CD4-positive, alpha-beta T cell (primary cell): ENCODE measurements at places on chromosomes 4 and X. TPM values are rescaled to one million over a fixed set of nuclear protein-coding genes. Genes with fewer than 3 reads are reported as not detected.
A peak's percentile ranks its signal among the peaks of the same experiment; 100 is the strongest.

GRCh38 chrX:85590638-85591037, 211.2 kb upstream of the POF1B start:
- no peak for DNase-seq

DNA sequence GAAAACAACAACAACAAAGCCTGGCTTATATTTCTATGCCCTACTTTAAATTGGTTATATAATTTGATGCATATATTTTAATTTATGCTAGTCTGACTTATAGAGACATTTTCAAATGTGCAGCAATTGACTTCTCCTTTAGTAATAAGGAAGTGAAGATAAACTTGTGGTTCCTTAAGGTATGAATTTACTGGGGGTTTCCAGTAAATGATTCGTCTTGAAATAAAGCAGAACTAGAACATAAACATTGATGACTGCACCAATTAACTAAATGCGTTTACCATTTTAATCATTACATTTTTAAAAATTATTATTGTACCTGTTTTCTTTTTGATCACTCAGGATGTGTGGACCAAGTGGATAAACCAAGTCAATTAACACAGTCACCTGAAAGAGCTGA, 99.6 kb upstream of the CCSER1 start:
- no peak for DNase-seq

GRCh38 chr4:36358173-36358572, 76.8 kb downstream of the DTHD1 start:
- no peak for DNase-seq

DNA sequence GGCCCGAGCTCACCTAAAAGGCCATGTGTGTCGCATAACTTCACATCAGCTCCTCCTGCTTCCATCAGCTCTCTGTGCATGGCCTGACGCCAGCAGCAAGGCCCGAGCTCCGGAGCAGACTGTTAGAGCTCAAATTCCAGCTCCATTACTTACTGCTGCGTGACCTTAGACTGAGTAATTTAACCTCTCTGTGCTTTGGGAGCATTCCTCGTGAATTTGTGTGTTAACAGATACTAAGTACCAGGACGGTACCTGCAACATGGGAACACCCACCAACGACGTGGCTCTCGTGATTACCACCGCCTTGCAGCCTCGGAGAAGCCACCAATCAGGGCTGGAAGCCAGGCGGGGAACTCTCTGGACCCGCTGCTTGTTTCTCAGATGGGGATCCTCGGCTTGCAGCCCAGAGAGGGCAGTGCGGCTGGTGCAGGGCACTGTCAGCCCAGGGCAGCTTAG, 12.9 kb downstream of the LETM1 start:
- DNase-seq: no peak

DNA sequence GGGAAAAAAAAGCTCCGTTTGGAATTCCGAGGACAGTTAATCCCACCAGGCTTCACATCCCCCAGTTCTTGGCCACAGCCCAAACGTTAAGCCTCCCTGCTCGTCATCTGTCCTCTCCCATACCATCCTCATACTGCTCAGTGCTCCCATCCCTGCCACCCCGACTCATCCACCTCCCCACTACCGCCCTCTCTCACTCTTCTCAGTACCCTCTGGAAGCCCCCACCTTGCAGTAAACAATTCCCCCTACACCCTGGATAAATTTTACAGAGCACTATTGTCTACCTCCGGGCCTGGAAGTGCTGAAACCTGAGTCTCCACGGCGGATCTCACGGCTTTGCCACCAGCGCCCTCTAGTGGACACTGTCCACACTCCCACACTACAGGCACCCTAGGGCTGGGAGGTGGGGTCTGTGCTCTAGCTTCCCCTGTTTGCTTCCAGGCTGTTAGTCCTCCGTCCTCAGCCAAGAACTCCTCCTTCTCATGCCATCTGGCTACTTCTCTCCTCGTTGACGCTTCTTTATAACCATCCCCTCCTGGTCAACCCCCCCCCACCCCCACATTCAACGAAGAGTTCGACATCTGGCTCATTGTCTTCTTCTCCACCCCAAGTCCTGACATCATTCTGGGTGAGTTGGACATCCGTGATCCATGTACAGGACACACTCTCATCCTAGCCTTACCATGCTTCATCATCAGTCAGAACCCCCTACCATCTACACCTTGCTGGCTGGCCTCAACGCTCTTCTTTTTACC, 54.5 kb downstream of the RTL9 start:
- DNase-seq: peak; percentile 60

DNA sequence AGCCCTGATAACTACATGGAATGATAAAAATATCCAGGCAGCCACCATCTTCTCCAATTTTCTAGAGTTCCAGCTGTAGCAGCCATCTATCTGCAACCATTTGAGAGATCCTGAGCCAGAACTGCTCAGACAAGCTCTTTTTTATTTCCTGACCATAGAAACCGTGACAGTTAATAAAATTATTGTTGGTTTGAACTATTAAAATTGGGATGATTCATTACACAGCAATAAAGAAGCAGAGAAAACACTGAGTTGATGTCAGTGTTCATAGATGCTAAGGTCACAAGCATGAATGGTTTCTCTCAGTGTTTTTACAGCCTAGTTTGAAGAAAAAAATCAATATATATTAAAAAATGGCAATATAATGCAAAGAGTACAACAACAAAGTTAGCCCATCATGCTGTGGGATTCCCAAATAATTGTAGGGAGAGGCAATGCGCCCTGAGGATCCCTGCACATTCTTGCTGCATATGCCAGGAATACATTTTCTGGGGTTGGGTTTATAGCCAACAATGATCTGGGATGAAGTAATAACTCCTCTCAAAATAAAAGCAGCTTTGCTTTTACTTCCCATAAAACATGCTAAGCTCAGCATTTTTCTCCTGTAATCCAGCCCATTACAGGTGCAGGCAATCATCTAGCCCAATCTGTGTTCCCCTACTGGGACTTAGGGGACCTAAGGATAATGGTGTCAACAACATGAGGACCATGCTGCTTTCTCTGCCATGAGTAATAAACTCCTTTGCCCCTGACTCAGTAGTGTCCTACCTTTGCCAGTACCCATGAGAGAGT, 84.0 kb downstream of the PABPC4L start:
- no peak for DNase-seq

DNA sequence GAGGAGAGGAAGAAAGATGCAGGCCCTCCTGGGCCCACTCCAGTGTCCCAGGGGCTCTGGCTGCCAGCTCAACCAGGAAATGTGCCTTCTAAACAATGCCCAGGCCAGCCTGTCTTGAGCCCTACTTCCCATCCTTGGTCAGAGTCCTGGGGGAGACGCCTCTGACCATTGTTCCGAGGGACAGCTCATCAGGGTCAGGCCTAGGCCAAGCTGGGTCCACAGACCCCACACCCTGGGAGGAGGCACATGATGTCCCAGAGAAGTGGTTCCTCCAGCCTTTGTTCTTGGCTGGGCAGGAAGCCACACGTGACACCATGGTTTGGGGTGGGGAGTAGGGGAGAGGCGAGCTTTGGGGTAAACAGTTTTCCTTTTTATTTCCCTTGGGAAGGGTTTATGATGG, 102.5 kb downstream of the EFNB1 start:
- DNase-seq: no peak

- no peak for DNase-seq
Observed at GRCh38 chrX:45322820-45323219, 122.1 kb upstream of the DIPK2B start.

GRCh38 chr4:177250056-177250696, 59.5 kb upstream of the NEIL3 start:
- peak; percentile 47 for DNase-seq

GRCh38 chrX:45956191-45956870, 588.9 kb downstream of the ZNF674 start:
- DNase-seq: no peak

GRCh38 chr4:84221704-84222103, 277.4 kb downstream of the NKX6-1 start:
- DNase-seq: no peak

GRCh38 chr4:122005064-122005755, 53.4 kb upstream of the TRPC3 start:
- no peak for DNase-seq

- DNase-seq: peak; percentile 6
Observed at GRCh38 chrX:135688137-135688536, 25.3 kb upstream of the CT45A1 start.

- no peak for DNase-seq
Observed at GRCh38 chr4:96342196-96342595, 502.3 kb downstream of the PDHA2 start.

GRCh38 chr4:4919927-4920326, 60.5 kb downstream of the MSX1 start:
- DNase-seq: no peak

DNA sequence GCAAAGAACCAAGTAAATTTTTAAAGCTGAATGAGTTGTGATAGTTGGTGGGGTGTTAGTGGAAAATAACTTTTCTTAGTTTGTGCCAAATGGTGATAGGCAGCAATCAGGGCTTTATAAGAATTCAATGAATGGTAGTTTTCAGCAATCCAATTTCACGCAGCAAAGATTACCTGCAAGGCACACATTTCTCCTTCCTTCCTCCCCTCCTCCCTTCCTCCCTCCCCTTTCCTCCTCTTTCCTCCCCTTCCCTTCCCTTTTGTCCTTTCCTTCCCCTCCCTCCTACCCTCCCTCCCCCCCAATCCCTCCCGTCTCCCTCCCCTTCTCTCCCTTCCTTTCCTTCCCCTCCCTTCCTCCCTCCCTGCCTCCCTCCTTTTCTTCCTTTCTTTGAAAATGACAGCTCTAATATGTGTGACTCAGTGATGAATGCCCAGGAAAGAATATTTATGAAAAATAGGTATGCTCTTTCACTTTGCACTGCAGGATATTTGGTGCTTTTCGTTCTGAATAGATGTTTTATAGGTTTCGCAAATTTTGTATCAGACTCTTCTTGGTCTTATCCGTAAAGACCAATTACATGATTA, 168.1 kb downstream of the BMPR1B start:
- no peak for DNase-seq

GRCh38 chr4:88759039-88759894, 61.6 kb upstream of the NAP1L5 start:
- DNase-seq: no peak

DNA sequence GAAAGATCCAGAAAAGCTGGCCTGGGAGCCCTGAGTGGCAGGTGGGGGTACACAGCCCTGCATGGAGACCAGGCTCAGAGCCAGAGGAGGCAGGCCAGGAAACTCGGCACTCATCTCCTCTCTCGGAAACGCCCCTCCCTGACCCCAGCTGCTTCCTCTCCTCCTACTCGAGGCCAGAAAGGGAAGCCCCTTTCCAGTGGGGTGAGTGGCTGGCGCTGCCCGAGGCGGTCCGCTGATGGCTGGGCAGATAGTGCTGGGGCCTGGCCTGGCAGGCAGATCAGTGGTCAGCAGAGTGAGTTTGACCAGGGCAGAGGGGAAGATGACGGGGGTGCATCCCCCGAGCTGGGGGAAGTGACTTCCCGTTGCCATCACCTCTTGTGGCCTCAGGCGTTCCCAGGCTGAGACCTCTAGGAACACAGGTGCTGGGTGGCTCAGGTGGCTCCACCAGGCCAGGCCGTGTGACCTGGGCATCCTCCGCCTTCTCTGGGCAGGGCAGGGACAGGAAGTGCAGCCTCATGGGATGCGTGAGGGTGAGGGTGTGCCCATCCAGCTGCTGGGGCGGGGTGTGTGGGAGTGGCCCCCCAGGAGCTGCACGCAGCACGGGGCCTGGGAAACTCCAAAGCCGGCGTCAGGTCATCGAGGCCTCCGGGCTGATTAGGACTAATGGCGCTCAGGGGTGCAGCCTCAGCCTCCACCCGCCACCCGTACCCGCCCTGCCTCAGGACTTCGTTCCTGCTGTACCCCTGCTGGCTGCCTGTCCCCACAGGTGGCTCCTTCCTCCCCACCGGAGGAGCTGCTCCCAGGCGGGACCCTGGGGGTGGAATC, 5.7 kb downstream of the SH3BP2 start:
- DNase-seq: peak; percentile 46

GRCh38 chr4:145199051-145199716, 18.8 kb upstream of the OTUD4 start:
- no peak for DNase-seq

GRCh38 chr4:113695328-113696169, 66.0 kb downstream of the CAMK2D start:
- no peak for DNase-seq

DNA sequence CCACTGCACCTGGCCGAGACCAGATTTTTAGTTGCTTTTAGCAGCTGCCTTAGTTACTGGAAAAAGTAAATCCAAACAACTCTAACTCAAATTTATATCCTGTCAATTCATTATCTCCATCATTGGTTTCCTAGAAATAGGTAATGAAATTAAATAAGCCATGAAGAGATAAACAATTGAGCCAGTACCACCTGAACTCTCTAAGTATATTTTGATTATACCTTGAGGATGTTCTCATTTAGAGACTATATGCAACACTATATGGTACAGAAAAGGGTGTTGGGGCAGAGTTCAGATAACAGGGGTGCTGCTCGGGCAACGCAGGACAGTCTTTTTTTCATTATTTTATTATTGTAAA, 35.0 kb downstream of the SAT1 start:
- DNase-seq: no peak

- no peak for DNase-seq
Observed at GRCh38 chr4:74203467-74203866, 45.5 kb downstream of the MTHFD2L start.

- peak; percentile 49 for DNase-seq
Observed at GRCh38 chrX:323721-324628, 5.4 kb upstream of the GTPBP6 start.

DNA sequence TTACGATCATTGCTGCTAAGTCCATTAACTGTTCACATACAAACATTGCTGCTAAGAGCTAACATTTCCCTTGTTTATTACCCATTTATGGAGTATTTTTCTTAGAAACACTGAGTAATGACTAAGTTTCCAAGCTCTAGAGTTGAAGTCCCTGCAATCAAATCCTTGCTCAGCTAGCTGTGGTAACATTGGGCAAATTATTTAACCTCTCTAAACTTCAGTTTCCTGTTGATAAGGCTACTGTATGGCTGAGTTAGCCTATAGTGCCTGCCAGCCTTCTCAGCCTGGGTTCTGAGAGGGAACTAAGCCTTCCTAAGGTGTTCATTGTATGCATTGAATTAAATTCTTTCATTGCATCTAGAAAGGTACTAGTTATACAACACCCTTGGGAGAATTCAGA, 15.2 kb upstream of the SCOC start:
- DNase-seq: no peak

The NOX1 gene
- not detected for total RNA-seq

The TRIM75 gene
- not detected for total RNA-seq

The GASK1B gene
- 0.22 TPM for total RNA-seq

The IL2 gene
- total RNA-seq: 4.7 TPM

The SPANXC gene
- not detected for total RNA-seq

The SSX3 gene
- not detected for total RNA-seq

The LGI2 gene
- total RNA-seq: not detected

The OPN1LW gene
- not detected for total RNA-seq
